ENCODE measurements at places on chromosomes 3 and 15.

GRCh38 chr3:133448478-133449122 lies 48.7 kb downstream of the BFSP2 start:
- H3K27me3 ChIP-seq = peaks cover 25% of the 10 kb centered on the region
- H3K27ac ChIP-seq = no peak overlapping the region
- DNase-seq = no peak
- no peaks in the 10 kb centered on the region for H3K36me3 ChIP-seq
- no peaks in the 10 kb centered on the region for H3K4me1 ChIP-seq
- no peak overlapping the region for H3K4me3 ChIP-seq

- no peaks in the 10 kb centered on the region for H3K27me3 ChIP-seq
- DNase-seq = peak; percentile 46
- peak overlapping the region; percentile 31 for H3K4me3 ChIP-seq
- H3K4me1 ChIP-seq = peaks cover 19% of the 10 kb centered on the region
- no peaks in the 10 kb centered on the region for H3K36me3 ChIP-seq
- H3K27ac ChIP-seq = no peak overlapping the region
Measured at GRCh38 chr3:37862219-37862902, 681 bp downstream of the CTDSPL start.

DNA sequence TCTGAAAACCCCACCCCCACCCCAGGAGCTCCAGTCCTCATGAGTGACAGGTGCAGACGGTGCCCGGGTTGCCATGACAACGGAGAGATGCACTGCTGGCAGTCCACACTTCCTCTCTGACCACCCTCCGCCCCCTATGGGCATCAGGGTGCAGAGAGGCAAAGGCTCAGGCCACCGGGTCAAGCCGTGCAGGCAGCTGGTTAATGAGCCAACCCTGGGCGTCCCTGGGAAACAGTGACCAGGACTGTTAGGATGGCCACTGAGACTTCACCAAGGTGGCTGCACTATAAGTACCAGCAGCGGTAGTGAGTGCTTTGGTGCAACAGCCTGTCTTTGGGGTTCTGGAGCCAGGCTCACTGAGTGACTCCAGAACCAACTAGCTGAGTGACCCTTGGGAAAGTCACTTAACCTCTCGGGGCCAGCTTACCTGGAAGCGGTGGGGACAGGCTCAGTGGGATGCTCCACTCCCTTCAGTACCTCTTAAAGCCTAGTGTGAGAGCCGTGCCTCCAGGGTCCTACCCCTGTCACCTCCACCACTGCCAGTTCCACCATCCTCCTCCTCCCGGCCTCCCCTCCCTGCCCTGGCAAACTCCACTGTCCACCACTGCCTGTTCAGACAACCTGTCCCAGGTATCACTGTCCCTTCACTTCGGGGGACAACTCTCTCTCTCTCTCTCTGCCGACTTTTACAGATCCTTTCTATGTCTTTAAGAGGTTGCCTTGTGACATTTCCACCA lies 121.0 kb upstream of the PRR20G start:
- no peak overlapping the region for H3K4me3 ChIP-seq
- no peak overlapping the region for H3K27ac ChIP-seq
- H3K36me3 ChIP-seq = no peaks in the 10 kb centered on the region
- no peaks in the 10 kb centered on the region for H3K27me3 ChIP-seq

DNA sequence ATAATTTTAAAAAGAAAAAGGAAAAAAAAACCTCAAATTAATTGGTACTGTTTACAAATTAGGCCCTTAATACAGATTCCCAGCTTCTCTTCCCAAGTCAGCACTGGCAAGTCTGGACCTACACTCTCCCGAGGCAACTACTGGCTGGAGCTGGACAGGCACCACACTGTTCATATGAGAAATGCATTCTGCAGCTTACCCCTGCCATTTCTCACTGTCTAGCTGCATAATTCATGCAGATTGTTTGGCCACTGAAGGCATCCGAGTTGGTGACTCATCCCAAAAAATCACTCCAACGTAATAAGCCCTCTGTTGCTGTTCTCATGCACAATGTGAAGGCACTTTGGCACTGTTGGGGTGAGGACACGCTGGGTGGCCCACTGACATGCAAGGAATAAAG lies 45.3 kb downstream of the ROPN1B start:
- no peak for DNase-seq
- H3K27me3 ChIP-seq = no peaks in the 10 kb centered on the region
- no peak overlapping the region for H3K4me3 ChIP-seq
- H3K36me3 ChIP-seq = peaks cover 6% of the 10 kb centered on the region
- no peaks in the 10 kb centered on the region for H3K4me1 ChIP-seq
- H3K27ac ChIP-seq = no peak overlapping the region

GRCh38 chr3:155465664-155466063 lies 172.2 kb upstream of the STRIT1 start:
- no peak overlapping the region for H3K27ac ChIP-seq
- no peak for DNase-seq
- no peak overlapping the region for H3K4me3 ChIP-seq
- H3K4me1 ChIP-seq = no peaks in the 10 kb centered on the region
